ENCODE measurements at places on chromosomes 6 and 20. TPM values are rescaled to one million over a fixed set of nuclear protein-coding genes. Genes with fewer than 3 reads are reported as not detected.

The RUNX2 gene
- not detected for total RNA-seq

The OLIG3 gene
- not detected for total RNA-seq

The SLC2A10 gene
- total RNA-seq = 5.4 TPM

The KLHDC3 gene
- total RNA-seq = 152 TPM

The HLA-DQB1 gene
- total RNA-seq = under 0.01 TPM

The FAM83C gene
- total RNA-seq = not detected

The KHDC1L gene
- total RNA-seq = not detected

The ZBTB2 gene
- 6.7 TPM for total RNA-seq

The SMPDL3A gene
- 5.3 TPM for total RNA-seq

All from dermis microvascular lymphatic vessel endothelial cell (primary cell).